ENCODE measurements at places on chromosomes 3 and 15.

DNA sequence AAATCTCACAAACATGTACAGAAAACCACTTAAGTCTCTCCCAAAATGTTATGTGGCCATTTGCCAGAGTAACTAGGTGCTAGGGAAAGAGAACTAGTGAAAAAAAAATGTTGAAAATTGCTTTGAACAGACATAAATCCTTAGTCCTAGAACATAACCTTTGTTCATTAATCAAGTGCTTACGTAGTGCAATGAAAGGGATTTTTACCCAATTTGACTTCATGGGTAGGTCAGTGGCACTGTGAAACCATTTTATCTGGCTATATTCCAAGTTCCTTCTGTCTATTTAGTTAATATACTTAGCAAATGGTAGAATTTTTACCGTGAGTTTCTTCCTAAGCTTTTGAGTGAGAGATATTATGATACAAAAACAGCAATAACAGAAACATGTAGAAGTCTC is 209.4 kb downstream of the DIPK2A start:
- no peak for DNase-seq

GRCh38 chr15:54187325-54187724 is 209.1 kb downstream of the UNC13C start:
- no peak for DNase-seq

- DNase-seq: no peak
Observed at GRCh38 chr15:92449476-92449875, 55.8 kb downstream of the ST8SIA2 start.

DNA sequence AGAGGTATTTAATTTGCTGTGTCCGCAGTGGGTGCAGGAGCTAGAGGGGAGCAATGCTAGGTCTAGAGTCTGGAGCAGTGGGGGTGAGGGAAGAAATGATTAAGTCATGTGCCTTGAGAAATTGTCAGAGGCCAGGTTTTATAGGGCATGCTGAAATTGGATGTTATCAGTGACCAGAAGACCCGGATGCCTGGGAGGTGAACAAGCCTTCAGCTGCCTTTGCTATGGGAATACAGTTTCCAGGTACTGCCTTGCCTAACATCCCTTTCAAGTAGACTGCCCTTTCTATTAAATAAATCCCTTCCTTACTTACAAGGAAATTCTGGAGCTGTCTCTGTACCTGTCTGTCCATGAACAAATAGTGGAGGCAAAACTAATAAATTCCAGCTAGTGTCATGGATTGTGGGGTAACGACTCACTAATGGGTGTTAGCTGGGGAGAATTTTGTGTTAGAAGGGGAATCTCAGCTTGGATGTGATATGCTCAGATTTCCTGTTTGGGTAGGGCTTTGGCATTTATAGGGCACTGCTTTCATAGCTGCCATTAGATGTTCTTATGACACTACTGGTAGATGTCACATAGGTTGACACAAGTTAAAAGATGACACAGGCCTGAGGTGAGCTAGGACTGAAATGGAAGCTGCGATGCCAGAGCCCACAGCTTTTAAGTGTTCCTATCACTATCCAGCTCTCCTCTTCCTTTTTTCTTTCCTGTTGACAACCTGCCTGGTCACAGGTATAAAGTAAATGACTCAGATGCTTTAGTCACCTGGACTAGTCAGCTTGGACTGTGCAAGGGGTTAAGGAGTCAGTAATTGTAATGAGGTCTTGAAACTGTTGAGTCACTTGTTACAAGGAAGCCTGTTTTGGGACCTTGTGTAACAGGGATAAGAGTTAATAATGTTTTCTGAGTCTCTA is 21.3 kb downstream of the CHD2 start:
- DNase-seq: no peak

DNA sequence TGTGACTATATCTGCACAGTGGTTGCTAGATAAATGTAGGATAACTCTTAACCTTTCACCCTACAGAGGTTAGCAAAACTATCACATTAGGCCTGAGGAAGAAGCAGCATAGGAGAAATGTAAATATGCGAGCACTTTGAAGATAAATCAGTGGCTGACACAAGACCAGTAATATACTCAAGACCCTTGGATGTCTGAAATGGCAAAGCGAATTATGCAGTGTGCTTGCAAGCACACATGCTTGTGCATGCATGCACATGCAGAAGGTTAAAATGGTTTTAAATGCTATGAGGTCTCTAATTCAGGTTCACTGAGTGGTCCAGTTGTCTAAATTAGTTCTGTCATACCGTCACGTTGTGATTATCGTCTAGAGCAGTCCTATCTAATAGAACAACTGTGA is 13.6 kb upstream of the UTS2B start:
- DNase-seq: no peak

- no peak for DNase-seq
Observed at GRCh38 chr15:48283396-48284145, 47.7 kb upstream of the DUT start.

DNA sequence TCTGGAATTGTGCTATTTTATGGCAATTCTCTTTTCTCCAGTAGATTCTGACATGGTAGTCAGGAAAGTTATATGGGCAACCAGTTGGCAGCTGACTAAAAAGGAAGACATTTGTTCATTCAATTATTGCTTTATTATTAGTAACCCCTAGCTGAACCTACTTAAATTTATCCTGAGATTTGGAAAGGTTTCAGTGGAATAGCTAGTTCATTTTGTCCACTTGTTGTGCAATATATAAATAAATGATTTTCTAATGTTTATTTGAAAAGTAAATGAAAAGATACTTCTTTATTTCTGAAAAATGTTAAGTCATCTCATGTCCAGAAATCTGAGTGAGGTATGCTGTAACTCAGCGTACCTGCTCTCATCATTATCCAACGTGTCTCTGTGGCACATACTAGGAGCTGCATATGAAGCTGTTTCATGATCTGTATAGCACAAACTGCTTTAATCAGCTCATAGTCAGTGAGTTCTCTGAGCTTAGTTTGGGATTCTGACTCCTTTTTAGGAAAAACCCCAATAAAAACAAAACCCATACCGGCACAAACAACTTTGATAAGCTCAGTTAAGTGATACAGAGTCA is 35.9 kb downstream of the RARB start:
- DNase-seq: no peak

DNA sequence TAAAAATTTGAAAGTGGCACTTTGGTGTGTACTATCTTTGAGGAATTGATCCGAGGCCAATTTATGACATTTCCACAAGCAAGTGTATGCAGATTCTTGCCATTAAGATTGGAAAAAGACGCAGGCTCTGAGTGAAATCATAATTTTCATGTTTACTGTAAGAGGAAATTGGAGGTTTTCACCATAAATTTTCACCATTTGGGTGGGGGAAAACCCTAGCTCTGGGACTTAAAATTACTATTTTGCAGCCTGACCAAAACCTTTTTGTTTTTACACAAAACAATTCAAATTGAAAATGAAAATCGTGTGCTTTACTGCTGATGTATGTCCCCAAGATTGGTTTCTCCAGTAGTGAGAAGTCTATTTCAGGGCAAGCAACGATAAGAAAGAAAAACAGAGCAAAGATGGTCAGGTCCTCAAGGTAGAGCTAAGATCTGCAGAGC is 282.6 kb downstream of the FOXP1 start:
- DNase-seq: no peak

DNA sequence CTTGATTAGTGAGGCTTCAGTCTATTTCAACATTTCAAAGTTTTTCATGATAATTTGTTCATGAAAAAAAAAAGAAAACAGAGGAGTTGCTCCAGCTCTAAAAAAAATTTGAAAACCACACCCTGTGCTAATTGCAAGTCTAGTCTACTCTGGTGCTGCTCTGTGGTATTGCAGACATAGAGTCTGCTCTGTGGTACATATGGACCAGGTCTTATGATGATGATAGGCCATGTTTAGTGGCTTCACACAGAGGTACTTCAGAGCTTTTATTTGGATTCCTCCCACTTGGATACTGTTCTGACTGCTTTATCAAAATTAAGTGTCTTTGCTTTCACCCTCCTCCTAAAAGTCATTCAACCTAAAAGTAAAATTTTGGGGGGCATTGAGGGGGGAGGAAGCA is 160.8 kb downstream of the ALCAM start:
- DNase-seq: no peak
